Colonic mucosa (tissue), 4 donors: ENCODE measurements at places on chromosomes 13 and 19.

- no peaks in the 10 kb centered on the region for H3K4me1 ChIP-seq
- no peaks in the 10 kb centered on the region for H3K27me3 ChIP-seq
- H3K4me3 ChIP-seq = no peak overlapping the region
- DNase-seq = peak; percentile 69
These were observed 6.3 kb downstream of the ERICH4 start for GRCh38 chr19:41449079-41449864.

DNA sequence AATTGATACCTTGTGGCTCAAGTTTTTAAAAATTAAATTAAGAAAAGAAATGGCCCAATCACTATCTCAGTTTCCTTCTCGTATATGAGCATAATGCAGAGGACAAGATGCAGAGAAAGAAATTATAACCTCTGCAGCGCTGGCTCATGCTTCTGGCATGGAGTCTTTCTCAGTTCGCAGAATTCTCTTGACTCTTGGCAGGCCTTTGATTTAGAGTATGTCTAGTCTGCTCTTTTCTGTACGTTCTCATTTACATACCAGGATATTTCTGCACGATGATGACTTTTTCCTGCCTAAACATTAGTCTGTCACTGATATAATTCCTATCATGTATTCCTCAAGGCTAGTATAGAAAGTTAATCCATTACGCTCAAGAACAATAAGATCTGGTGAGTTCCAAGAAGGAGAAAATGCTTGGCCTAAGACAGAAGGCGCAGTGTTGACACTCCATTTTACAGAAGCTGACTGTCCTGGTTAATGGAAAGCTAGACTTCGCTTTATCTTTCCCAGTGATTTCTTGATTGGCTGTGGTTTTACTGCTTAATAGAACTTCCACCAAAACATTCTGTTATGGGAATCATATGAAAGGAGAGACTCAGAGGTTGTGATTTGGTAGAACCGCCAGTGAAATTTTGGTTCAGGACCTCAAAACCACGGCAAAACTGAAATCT lies 1.7 kb upstream of the SMAD9 start:
- no peaks in the 10 kb centered on the region for H3K27me3 ChIP-seq
- H3K4me3 ChIP-seq = no peak overlapping the region
- H3K4me1 ChIP-seq = no peaks in the 10 kb centered on the region
- no peak overlapping the region for H3K27ac ChIP-seq
- no peaks in the 10 kb centered on the region for H3K36me3 ChIP-seq

DNA sequence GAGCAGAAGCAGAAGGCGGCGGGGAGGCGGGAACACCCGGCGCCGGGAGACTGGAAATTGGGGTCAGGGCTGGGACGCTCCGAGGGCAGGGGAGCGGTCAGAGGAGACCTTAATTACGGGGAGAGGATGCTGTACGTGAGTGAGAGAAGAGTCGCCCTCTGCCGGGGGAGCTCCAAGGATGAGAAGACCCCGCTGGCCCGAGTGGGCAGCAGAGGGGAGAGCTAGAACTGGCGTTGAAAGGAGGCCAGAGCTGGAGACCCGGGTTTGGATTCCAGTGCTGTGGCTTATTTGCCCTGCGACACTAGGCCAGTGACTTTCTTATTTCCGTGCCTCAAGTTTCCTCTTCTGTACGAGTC lies 536 bp downstream of the FAM32A start:
- H3K27me3 ChIP-seq = no peaks in the 10 kb centered on the region
- no peaks in the 10 kb centered on the region for H3K4me1 ChIP-seq
- no peaks in the 10 kb centered on the region for H3K36me3 ChIP-seq
- peak overlapping the region; percentile 59 for H3K27ac ChIP-seq
- peak; percentile 55 for DNase-seq
- peak overlapping the region; percentile 94 for H3K4me3 ChIP-seq

DNA sequence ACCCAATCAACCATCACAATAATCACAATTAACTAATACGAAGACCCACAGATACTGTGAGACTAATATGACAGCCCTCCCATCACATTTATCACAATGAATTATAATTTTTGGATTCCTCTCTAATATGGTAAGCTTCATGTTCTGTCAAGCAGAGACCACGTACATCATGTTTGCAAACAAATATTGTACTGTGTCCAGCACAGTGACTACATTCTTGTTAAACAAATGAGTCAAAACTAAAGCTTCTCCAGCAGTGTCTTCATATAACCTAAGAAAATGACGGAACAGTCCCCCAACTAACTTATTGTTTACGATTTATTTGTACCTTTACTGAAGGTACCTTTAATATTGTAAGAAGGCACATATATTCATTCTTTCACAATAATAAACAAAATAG lies 292.6 kb downstream of the ENOX1 start:
- no peak overlapping the region for H3K4me3 ChIP-seq
- DNase-seq = no peak
- H3K27ac ChIP-seq = no peak overlapping the region
- no peaks in the 10 kb centered on the region for H3K36me3 ChIP-seq
- H3K27me3 ChIP-seq = no peaks in the 10 kb centered on the region
- no peaks in the 10 kb centered on the region for H3K4me1 ChIP-seq

DNA sequence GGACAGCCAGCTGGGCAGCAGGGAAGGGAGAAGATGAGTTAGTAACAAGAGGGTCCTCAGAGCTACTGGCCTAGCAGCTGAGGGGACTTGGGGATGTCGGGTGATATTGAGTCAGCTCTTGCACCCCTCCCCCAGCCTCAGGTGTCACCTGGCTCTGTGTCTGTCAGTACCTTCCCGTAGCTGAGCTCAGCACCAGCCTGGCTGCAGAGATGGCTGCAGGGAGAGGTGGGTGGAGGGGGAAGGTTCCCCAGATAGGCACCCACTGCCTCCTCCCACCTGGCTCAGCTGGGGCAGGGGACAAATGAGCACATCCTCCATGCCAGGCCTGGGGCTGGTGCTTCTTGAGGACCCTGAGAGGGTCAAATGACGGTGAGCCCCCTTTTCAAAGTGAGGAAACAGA lies 6.8 kb upstream of the KPTN start:
- no peak overlapping the region for H3K27ac ChIP-seq
- no peak overlapping the region for H3K4me3 ChIP-seq
- no peaks in the 10 kb centered on the region for H3K27me3 ChIP-seq
- H3K36me3 ChIP-seq = no peaks in the 10 kb centered on the region
- DNase-seq = no peak
- no peaks in the 10 kb centered on the region for H3K4me1 ChIP-seq

GRCh38 chr13:41764558-41764957 lies 196.4 kb downstream of the VWA8 start:
- H3K27me3 ChIP-seq = no peaks in the 10 kb centered on the region
- no peaks in the 10 kb centered on the region for H3K36me3 ChIP-seq
- no peak overlapping the region for H3K27ac ChIP-seq
- H3K4me3 ChIP-seq = no peak overlapping the region
- no peaks in the 10 kb centered on the region for H3K4me1 ChIP-seq

GRCh38 chr19:23525276-23525852 lies 130.1 kb upstream of the ZNF91 start:
- H3K27ac ChIP-seq = peak overlapping the region; percentile 49
- no peak overlapping the region for H3K4me3 ChIP-seq
- no peaks in the 10 kb centered on the region for H3K27me3 ChIP-seq
- H3K4me1 ChIP-seq = no peaks in the 10 kb centered on the region
- DNase-seq = peak; percentile 62
- no peaks in the 10 kb centered on the region for H3K36me3 ChIP-seq
